Activated T-cell treated with anti-CD3 and anti-CD28 coated beads for 1 hour (primary cell): ENCODE measurements at places on chromosomes 13 and 19.

DNA sequence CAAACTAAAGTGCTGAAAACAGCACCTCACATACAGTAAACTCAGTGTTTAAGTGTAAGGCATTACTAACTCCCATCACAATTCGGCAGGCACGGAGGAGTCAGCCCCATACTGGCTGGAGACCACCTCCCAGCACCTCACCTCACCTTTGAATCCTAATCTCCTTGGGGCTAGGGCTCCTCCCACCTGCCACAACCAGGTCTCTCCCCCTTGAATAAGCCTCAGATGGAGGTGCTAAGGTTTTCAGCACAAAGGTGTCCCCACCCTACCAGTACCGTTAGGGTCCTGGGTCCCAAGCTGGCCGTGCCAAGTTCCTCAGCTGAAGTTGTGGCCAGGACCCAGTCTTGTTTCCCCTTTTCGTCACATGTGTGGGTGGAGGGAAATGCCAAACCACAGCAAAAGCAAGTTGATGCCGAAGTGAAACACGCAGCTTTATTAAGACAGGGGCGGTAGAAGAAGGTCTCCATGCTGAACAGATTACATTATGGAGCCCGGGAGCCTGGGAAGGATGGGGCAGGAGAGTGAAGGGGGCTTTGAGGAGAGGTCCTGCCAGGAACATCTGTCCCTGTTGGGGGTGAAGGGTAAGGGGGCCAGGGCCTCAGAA is at the start of gene IGFLR1:
TSS of gene IGFLR1 (minus strand) at position 332 of the 604 bp plus-strand sequence. CDS start 1,272 bp downstream, outside the sequence.
- peak; percentile 37 for DNase-seq

DNA sequence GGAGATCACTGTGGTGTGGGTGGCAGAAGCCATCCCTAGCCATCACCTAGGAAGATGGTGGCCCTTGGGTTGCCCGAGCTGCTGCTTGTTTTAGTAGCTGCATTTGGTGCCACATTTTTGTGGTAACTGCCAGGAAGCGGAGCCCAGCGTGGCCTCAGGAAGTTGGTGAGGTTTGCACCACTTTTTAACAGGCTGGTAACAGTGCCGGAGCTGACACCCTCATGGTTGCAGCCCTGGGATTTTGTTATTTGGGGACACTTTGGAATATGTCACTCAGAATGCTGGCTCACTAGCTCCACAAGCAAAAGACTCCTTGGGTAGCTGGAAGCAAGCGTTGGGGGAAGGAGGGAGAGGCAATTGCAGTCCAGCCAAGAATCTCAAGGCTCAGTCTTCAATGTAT is 22.1 kb downstream of the ACTN4 start:
- DNase-seq = no peak

DNA sequence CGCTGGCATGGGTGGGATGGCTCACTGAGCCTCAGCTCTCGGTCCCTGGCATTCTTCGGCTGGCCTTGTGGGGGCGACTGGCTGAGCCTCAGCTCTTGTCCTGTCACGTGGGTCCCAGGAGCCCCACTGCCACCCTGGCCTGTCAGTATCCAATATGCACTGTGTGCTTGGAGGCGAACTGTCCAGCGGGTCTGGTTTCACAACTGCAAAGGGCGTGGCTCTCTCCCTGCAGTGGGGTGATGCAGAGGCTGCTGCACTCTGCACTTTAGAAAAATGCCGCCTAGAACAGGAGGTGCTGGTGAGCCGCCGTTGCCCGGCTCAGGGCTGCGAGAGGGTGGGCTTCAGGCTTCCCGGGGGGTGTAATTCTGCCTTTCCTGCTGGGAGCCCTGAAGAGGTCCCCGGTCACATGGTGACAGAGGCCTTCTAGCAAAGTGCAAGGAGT is 17.0 kb upstream of the TMEM255B start:
- DNase-seq = no peak

DNA sequence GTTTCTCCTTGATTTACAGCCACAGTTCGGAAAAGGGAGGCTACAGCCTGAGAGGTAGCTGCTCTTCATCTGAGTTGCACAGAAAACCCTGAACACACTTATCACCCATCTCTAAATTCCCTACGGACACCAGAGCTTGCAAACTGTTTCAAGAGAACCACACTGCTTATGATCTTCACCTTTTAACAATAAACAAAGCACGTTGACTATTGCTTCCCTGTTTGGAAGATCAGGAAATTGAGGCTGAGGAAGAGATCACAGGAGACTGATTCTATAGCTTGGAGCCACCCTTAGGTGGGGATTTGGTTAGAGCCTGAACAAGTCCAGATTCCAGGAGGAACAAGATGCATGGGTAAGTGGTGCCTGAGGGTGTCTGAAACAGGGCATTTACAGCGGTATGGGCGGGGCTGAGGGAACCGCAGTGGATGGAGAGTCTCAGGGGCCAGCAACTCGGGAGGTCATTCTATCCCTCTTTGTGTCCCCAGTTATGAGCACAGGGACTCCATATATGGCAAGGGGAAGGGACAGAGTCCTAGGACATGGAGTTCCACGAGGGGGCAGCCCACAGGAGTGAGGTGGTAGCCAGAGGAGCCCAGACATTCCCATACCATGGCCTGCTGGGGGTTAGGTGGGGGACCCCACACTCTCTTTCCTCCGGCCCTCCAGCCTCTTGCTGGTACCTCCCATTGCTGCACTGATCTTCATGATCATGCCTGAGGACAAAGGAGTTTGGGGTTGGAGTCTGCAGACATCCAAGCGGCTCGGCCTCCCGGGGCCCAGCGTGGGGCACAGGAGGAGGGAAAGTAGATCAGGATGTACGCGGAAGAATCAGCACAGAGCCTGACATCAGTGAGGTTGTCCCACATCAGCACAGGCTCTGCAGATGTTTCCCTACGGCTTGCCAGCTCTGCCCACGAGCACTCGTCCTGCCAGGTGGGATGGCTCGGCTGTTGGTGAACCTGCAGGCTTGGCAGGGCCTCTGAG is 162.3 kb upstream of the ZNF536 start:
- no peak for DNase-seq

DNA sequence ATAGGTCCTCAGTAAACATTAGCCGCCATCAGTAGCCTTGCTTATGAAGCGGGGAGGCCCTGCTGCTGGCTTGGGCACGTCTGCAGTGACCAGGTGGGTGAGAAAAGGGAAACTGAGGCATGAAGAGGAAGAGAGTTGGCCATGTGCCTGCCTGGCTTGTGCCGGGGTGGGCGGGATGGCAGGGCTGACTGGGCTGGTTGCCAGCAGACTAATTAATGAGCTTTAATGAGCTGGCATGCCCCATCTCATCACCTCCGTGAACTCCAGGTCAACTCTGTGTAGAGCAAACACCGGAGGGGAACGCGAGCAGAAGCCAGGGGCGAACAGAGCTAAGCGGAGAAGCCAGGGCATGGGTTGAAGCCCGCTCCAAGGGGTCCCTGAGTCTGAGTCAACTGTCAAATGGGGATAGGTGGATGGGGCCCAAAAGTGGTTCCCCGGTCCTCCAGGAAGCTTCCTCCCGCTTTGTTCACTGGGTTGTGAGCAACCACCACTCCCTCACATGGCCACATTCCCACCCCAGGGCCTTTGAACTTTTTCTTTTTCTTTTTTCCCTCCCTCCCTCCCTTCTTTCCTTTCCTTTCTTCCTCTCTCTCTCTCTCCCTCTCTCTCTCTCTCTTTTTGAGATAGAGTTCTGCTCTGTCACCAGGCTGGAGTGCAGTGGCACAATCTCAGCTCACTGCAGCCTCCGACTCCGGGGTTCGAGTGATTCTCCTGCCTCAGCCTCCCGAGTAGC is 8.7 kb downstream of the NR2F6 start:
- DNase-seq = no peak

DNA sequence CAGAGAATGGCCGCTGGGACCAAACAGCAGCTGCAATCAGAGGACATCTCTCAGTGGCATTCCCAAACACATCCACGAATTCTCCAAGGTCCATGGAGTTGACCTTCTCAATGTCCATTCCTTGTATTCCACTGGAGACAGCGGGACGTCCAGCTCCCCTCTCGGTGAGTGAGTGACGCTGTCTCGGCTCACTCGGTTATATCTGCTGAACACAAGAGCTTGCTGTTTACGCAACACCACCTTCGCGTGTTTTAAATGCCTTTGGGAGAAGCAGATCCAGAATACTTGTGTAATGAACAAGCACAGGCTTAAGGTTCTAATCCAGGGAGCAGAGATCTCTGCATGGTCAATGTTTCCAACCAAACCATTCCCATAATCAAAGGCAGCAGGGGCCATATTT is at the start of gene URAD:
TSS of gene URAD (minus strand) at position 174 of the 400 bp plus-strand sequence. CDS start at position 118, 56 bp downstream.
- no peak for DNase-seq

DNA sequence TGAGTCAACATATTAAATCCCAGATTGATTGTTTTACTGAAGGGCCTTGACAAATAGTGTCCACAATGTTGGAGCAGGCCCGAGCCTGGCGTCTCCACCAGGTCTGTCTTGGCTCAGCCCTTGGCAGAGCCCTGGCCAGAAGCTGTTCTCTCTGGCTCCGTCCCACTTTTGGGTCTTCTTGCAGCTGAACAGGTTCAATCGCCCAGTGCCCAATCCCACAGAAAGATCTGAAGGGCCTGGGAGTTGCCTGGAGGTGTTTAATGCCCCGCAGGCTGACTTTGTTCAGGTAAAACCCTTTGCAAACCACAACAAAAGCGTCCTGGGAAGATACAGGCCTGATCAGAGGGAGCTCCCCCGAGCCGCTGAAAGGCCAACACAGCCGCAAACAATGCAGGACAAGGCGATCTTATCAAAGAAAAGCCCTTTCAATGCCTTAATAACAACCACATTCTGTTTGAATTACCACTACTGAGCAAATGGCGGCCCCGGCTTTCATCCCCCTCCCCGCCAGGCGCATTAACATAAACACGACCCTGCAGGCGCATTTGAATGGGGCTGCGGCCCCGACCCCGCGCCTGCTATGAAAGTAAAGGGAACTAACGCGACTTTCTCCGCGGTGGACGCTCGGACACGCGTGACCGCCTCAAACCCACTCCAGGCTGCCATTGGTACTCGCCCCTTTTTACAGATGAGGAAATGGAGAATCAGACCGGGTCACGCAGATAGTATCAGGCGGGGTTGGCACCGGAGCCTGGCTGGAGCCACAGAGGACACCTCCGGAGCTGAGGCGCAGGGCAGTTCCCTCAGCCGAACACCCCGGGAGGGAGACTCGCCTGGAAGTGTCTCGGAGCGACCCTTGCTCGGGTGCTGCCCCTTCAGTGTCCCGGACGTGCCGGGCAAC is 3.1 kb downstream of the CDX2 start:
- no peak for DNase-seq

DNA sequence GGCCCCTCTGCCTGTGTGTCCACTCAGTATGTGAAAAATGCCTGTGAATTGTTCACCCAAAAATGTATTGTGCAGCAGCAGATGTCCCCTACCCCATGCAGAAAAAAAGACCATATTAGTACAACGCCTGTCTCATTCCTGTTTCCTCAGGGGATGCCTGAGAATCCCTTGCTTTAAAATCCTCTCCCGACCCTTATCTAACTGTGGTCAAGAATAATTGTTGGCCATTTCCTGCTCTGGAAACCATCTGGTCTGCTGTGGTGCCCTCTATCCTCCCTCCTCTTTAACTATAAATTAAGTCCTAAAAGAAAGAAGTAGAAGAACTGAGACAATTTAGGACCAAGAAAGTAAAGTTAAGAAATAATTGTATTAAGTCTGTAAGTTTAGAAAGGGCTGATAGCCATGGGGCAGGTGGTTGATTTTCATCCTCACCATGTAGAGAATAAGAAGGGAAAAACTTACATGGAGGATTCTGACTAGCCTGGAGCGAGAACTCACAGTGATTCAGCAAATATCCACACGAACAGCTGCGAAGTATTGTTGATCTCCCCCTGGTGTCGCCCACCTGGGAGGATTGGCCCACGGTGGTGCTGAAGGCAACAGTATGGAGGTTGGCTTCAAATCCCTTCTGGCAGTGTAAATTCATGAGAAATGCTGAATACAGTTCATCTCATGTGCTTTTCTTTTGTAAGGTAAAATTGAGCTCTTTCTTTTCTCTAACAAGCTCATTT is 85.6 kb downstream of the COL4A2 start:
- DNase-seq = no peak

GRCh38 chr13:46229251-46229650 is 17.5 kb downstream of the LRRC63 start:
- no peak for DNase-seq

- no peak for DNase-seq
Measured at GRCh38 chr19:29040951-29041350, 172.0 kb downstream of the UQCRFS1 start.

GRCh38 chr19:35138305-35138892 is at the start of gene FXYD1:
FXYD1 (plus strand) TSS chr19:35138824; CDS start chr19:35140080, 1,256 bp downstream.
- DNase-seq = no peak

- no peak for DNase-seq
Measured at GRCh38 chr19:4016486-4016885, 8.9 kb downstream of the PIAS4 start.

GRCh38 chr13:71242201-71242600 is 624.8 kb downstream of the DACH1 start:
- DNase-seq = no peak

DNA sequence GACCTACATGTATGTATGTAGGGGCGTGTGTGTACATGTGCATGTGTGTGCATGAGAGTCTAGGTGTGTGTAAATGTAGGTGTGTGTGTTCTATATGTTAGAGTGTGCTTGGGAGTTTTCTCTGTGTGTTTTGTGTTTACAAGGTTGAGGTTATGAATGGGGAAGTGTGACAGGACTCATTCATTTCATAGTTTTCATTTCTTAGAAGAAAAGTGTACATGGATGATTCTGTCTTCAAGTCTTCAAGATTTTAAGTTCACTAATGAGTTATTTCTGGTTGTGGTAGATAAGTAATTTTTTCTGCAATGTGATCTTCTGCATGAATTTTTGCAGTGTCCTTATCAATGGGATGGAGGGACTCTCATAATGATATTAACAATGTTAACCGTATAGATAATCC is 118.2 kb upstream of the SLC10A2 start:
- DNase-seq = no peak

GRCh38 chr13:100620792-100621191 is 32.2 kb upstream of the GGACT start:
- no peak for DNase-seq

GRCh38 chr19:13035820-13036365 is 40.6 kb downstream of the NFIX start:
- DNase-seq = no peak

DNA sequence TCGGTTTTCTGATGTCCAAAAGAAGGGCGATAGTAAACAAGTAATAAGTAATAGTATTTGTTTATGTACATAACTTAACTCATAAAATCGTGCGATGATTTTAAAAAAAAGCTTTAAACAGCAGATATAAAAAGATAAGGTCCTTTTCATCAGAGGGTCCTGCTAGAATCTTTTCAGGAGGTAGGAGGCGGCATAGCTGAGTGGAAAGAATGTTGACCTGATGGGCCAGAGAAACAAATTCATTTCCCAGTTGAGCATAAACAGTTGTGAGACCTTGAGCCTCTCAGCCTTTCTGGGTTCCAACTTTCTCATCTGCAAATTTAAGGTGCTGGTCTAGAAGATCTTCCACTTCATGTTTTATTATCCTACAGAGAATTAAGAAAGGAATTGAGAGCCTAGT is 173.5 kb downstream of the LACC1 start:
- no peak for DNase-seq

DNA sequence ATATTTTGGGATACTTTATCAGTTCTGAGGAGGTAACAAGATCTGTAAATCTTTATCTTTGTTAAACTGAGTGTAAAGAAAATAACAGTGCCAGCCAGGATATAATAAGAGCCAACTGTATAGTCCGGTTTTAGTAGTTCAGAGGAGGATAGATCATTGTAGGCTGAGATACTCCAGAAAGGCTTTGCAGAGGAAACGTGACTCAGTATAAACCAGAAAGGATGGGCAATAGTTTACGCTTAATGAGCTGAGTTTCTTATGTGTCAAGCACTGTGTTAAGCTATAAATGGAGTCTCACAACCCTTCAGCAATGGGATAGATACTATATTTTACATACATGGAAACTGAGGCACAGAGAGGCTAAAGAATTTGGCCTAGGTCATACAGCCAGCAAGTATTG is 3.8 kb downstream of the RFXAP start:
- DNase-seq = no peak

- DNase-seq = no peak
Measured at GRCh38 chr13:54394085-54394700, 1365.6 kb downstream of the OLFM4 start.
